ENCODE measurements at places on chromosomes 12 and 14.

DNA sequence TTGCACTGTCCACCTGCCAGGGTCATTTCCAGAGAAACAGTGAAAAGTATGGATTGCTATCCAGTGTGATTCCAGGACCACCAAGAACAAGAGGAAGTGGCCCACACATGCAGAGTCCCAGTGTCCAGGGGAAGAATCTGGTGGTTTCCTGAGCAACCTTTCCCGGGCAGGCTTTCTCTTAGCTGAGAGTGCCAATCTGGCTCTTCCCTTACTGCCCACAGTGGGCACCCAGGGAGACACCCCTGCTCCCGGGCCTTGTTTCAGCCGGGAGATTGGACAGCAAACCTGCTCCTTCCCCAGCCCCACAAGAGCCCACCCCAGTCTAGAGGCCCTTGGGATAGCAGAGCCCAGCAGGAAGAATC is 62.1 kb downstream of the VWF start:
- DNase-seq, result no peak

GRCh38 chr14:21169573-21169972 is 13.7 kb upstream of the OR5AU1 start:
- no peak for DNase-seq

DNA sequence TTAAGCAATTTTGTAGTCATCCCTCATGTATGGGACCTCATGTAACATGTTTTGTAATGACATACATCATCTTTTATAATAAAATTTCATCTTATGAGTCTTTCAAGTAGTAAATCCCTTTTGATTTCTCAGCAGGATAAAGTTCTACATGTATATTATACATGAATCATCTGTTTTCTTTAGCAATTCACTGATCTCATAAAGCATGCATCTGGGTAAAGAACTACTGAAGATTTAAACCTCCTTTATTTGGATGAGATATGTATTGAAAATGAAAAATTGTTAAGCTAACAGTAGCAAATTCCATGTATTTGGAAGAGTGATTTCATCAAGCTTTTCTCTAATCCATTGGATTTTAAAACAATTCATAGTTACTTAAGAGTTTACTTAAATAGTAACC is 126.9 kb downstream of the KITLG start:
- no peak for DNase-seq

DNA sequence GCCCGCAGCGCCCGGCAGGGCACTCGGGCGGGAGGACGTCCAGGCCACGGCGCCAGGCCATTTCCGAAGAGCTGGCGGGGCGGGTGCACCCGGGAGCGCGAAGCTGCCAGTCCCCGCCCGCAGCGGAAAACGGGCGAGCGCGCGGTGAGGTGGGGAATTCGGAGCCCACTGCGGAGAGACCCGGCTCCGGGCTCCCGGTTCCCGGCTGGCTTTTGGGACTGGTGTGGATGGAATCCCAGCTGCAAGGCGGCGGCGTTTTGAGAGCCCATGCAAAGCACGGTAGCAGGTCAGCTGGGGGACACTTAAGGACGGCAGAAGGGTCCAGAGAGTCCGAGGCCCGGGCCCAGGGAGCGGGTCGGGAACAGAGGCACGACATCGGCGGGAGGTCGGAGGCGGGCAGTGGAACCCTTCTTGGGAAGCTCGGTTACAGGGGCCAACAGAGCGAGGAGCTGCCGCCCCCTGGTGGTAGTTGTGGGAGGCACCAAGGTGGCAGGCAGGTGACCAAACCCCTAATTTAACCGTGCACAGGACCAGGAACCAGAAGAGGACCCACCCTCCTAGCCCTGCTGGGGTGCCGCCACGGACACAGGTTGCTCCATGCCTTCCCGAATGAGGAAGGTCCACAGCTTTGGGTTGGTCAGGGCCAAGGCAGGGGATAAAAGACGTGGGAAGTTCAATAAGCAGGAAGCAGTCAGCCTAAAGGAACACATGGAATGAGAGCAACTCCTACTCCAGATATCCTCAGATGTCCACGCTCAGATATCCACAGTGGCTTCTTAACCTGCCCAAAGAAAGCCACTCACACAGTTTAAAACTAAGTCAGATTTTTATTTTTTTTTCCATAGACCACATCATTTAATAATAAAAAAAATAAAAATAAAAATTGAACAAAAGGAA is 685 bp upstream of the CDH24 start:
- no peak for DNase-seq

DNA sequence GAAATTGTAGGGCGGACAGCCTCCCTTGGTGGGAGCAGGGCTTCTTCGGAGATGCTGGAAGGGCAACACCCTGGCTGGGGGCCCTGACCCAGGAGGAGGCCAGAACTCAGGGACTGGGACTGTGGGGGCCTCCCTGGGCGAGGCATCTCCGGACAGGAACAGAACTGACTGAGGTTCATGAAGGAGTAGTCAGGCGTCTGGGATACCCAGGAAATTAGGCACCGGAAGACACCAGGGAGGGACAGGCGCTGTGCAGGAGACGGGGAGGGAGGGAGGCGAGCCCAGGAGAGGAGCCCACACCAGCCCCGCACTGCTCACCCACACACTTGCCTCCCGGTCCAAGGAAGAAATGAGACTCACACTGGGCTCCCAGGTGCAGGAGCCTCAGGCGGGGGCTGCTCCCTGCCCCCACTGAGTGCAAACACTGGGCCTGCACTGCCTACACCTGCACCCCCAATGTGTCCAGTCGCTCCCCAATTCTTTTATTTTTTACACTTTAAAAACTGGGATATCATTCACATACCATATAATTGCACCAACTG is 262.6 kb upstream of the SFSWAP start:
- no peak for DNase-seq

All from vagina (tissue), 2 donors.